ENCODE measurements at places on chromosomes 2 and 18. TPM values are rescaled to one million over a fixed set of nuclear protein-coding genes. Genes with fewer than 3 reads are reported as not detected.

DNA sequence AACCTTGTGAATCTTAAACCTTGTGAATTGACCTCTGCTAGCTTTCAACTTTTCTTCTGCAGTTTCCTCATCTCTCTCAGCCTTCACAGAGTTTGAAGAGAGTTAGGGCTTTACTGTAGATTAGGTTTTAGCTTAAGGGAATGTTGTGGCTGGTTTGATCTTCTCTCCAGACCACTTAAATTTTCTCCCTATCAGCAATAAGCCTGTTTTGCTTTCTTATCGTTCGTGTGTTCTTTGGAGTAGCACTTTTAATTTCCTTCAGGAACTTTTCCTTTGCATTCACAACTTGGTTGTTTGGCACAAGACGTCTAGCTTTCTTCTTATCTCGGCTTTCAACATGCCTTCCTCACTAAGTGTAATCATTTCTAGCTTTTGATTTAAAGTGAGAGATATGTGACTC lies 2.8 kb upstream of the CDCA7 start:
- H3K27ac ChIP-seq: no peak overlapping the region
- H3K4me1 ChIP-seq: peaks cover 35% of the 10 kb centered on the region
- H3K4me3 ChIP-seq: no peak overlapping the region

- DNase-seq: no peak
- no peaks in the 10 kb centered on the region for H3K4me1 ChIP-seq
- no peaks in the 10 kb centered on the region for H3K27me3 ChIP-seq
- H3K4me3 ChIP-seq: no peak overlapping the region
- no peak overlapping the region for H3K27ac ChIP-seq
Observed at GRCh38 chr2:132460781-132461180, 44.2 kb downstream of the GPR39 start.

- no peaks in the 10 kb centered on the region for H3K36me3 ChIP-seq
- no peaks in the 10 kb centered on the region for H3K27me3 ChIP-seq
- no peak for DNase-seq
- H3K27ac ChIP-seq: no peak overlapping the region
- H3K4me1 ChIP-seq: no peaks in the 10 kb centered on the region
- no peak overlapping the region for H3K4me3 ChIP-seq
Observed at GRCh38 chr2:141714496-141714895, 416.3 kb downstream of the LRP1B start.

DNA sequence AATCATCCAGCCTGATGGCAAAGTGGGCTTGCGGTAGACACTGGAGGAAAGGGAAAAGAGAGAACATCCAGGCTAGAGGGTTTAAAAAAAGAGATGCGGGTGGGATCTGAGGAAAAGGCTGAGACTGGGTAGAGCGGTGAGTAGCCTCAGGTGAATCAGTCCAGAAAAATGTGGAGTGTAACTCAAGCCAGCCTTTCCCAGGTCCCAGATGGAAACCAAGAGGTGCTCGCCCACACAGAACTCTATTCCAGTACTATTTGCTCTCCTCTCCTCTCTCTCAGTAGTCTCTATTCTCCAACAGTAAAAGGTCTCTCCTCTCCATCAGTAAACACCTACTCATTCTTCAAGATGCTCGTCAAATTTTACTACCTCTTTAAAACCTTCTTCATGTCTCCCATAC lies 38.3 kb upstream of the NRP2 start:
- H3K4me1 ChIP-seq: no peaks in the 10 kb centered on the region
- DNase-seq: no peak
- H3K4me3 ChIP-seq: no peak overlapping the region
- H3K27me3 ChIP-seq: peaks cover 7% of the 10 kb centered on the region

DNA sequence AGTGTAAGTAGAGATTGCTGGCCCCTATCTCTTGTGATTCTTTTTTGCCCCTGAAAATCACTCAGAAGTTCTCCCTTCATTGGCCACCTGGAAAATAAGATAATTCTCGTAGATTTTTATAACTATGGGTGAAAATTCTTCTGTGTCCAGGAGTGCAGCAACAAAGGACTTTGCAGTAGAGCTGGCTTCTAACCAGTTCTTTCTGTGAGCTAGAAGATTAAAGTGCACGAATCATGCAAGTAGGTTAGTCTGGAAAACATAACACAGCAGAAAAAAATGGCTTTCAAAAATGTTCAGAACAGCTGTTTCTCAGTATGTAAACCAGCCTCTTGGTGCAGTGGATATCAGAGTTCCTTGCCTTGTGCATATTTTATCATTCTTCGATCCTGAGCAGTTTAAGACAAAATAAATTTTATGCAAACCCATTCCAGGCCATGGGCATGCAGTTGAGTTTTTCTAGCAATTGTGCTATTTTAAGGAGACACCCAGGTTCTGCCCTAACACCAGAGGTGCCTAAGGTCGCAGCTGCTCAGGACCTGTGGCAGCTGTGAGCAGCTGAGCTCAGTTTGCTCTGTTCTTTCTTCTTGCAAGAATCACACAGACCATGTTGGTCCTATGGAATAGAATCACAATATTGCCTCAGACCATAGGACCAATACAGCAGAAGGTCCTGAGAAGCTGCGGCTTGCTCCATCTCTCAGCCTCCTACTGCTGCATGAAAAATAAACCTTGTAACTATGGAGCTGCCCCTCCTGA lies 80.9 kb upstream of the BCL2L11 start:
- H3K4me1 ChIP-seq: peaks cover 1% of the 10 kb centered on the region
- no peak for DNase-seq
- no peak overlapping the region for H3K4me3 ChIP-seq
- no peak overlapping the region for H3K27ac ChIP-seq

DNA sequence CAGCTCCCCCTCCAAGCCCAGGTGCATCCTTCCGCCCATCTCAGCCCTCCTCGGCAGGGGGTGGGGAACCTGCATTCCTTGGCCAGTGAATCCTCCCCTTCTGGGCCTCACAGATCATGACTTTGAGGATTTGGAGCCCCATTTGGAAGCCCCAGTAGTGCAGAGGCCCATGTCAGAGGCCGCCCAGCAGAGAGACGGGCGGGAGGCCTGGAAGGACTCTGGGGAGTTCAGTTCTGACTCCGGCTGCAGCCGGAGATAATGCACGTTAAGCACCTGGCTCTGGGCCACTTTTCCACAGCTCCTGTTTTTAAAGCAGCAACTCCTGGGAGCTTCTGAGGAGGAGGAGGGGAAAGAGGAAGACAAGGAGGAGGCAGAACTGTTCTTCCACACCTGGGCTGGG lies 14.9 kb downstream of the ATOH8 start:
- H3K27ac ChIP-seq: no peak overlapping the region
- H3K4me1 ChIP-seq: no peaks in the 10 kb centered on the region
- H3K36me3 ChIP-seq: no peaks in the 10 kb centered on the region

GRCh38 chr2:155250800-155251199 lies 552.3 kb downstream of the KCNJ3 start:
- no peak for DNase-seq
- no peak overlapping the region for H3K4me3 ChIP-seq
- no peaks in the 10 kb centered on the region for H3K36me3 ChIP-seq

DNA sequence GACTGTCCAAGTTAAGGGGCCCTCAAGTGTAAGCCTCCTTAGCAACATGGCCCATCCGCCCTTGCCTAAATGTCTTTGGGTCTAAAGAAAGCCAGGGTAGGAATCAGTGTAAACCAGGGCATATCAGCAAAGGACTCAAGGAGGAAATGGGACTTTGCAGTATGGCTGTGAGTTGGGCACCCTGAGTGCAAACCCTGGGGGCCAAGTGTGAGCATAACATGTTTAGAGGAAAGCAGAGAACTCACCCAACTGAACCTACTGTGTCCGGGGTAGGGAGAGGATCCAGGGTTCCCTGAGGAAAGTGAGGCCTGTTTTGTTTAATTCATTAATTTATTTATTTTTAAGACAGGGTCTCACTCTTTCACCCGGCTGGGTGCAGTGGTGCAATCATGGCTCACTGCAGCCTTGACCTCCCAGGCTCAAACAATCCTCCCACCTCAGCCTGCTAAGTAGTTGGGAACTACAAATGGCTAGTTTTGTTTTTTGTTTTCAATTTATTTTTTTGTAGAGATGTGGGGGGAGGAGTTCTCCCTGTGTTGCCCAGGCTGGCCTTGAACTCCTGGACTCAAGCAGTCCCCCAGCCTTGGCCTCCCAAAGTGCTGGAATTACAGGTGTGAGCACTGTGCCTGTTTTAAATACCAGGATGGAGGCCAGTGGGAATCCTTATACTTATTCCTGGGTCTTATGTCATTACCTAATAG lies 51.0 kb upstream of the ACTR3 start:
- H3K4me3 ChIP-seq: no peak overlapping the region
- H3K27me3 ChIP-seq: no peaks in the 10 kb centered on the region
- no peak for DNase-seq
- no peak overlapping the region for H3K27ac ChIP-seq

DNA sequence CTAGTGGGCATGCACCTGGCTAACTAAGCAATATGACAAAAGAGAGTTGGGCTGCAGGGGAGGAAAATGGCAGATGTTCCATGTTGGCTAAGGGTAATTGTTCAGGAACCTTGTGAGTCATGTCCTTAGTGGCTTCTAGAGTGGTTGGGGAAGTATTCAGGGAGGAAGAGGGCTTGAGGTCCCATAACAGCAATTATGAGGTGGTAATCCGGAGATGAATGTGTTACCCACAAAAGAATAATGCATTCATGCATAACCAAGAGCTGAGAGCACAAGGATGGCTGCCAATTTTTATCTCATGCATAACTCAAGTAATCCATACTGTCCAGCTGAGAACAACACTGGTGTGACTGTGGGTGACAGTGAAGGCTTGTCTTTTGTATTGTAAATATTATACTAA lies 42.9 kb downstream of the TMEFF2 start:
- no peak overlapping the region for H3K27ac ChIP-seq
- H3K27me3 ChIP-seq: peaks cover 2% of the 10 kb centered on the region
- H3K4me1 ChIP-seq: no peaks in the 10 kb centered on the region
- no peak overlapping the region for H3K4me3 ChIP-seq

DNA sequence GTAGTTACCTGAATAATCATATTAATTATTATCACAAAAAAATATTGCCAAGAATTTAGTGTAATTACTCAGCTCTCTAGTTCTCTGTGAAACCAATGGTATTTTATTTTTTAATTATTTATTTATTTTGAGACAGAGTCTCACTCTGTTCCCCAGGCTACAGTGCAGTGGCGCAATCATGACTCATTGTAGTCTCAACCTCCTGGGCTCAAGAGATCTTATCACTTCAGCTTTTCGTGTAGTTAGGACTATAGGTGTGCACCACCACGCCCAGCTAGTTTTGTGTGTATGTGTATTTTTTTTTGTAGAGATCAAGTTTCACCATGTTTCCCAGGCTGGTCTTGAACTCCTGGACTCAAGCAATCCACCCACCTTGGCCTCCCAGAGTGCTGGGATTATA lies 440.4 kb upstream of the CDH20 start:
- H3K27me3 ChIP-seq: no peaks in the 10 kb centered on the region
- no peak overlapping the region for H3K4me3 ChIP-seq
- no peaks in the 10 kb centered on the region for H3K4me1 ChIP-seq

GRCh38 chr2:105544591-105545377 lies 145.9 kb upstream of the FHL2 start:
- DNase-seq: no peak
- H3K36me3 ChIP-seq: no peaks in the 10 kb centered on the region
- H3K27ac ChIP-seq: no peak overlapping the region
- H3K27me3 ChIP-seq: peaks cover 8% of the 10 kb centered on the region

SERPINB7 gene
- not detected for total RNA-seq

CRYGD gene
- not detected for total RNA-seq

TAF1B gene
- 30.6 TPM for total RNA-seq

RNF144A gene
- 89.6 TPM for total RNA-seq

IL1RL2 gene
- not detected for total RNA-seq
